ENCODE measurements at places on chromosomes 1 and 21. TPM values are rescaled to one million over a fixed set of nuclear protein-coding genes. Genes with fewer than 3 reads are reported as not detected.

DNA sequence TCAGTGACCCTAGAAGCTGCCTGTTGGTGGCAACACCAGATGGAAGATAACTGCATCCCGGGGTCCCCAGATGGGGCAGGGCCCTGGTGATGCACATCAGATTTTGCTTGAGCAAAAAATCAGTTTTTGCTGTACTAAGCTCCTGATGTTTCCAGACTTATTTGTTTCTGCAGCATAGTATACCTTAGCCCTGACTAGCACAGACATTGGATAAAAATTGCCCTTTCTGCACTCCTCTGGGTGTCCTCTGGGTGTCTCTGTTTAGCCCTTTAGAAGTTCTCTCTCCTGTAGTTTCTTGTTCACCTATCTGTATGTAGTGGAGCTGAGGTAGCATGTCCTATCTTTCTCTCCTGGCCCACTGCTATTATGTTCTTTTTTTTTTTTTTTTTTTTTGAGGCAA is 30.3 kb upstream of the PLA2G2C start:
- peak; percentile 18 for DNase-seq

DNA sequence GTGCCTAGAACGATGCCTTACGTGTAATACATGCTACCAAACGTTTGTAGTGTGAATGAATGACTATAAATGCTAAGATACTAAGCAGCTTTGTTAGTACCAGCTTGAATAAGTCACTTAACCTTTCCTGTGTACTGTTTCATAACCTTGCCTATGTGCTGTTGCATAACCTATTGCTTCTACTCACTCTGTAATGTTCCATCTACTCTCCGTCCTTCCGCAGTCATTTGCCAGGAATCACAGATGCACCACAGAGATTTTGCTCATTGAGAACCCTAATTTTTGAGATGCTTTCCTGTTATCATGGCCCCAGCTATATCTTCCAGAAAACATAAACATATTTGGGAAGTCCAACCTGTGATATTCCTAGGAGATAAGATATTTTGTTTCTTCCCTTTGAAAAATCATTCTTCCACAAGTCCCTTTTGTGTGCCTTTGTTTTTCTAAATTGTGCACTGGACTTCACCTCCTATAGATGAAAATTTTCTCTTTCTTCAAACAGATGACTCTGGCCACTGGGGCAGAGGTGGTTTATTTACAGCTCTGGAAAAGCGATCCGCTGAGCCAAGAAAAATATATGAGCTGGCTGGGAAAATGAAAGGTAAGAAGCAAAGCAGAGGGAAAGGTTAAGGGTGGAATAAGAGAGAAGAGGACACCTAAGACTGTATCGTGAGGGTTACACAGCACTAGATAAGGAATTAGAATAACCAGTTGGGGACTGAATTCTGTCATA is 44.8 kb downstream of the CHD1L start:
- no peak for DNase-seq

DNA sequence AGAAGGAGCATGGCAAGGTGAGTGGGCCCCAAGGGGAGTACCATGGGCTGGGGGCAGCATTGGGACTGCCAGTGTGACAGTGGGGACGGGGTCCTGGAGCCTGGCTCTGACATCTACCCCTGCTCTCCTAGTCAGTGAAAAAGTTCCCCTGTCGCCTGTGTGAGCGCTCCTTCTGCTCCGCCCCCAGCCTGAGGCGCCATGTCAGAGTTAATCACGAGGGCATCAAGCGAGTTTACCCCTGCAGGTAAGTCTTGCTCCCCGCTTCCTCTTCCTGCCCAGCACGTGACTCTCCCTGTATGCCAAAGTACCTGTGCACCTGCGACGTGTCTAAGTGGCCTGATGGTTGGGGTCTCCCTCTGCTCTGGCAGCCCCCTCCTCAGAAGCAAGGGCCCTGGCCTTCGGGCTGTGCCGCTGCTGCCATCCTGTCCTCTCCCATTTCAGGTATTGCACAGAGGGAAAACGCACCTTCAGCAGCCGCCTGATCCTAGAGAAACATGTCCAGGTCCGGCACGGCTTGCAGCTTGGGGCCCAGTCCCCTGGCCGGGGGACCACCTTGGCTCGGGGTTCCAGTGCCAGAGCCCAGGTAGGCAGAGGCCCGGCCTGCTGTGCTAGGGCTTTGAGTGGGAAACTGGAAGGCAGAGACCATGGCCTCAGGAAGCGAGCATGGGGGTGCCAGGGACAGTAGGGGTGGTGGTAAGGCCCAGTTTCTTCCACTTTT is 8.1 kb downstream of the ZNF687 start:
- DNase-seq: no peak

The ANKRD35 gene
- not detected for total RNA-seq

The DISP1 gene
- total RNA-seq: 5.0 TPM
